ENCODE measurements at places on chromosomes 7 and 10.

DNA sequence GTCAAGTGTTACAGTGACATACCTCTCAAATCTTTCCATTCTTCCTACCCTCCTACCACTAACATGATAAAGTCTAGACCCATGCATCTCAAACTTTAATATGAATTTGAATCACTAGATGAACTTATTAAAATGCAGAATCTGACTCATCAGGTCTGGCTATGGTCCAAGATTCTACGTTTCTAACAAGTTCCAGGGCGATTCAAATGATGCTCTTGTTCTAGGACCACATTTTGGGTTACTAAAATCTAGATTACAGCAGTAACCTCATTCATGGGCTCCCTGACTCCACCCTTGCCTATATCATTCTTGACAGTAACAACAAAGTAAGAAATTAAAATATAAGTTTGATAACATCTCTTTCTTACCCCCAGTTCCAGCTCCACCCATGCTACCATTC is 124.8 kb upstream of the LSM8 start:
- H3K27me3 ChIP-seq, result no peaks in the 10 kb centered on the region
- no peak for DNase-seq
- no peaks in the 10 kb centered on the region for H3K36me3 ChIP-seq
- H3K27ac ChIP-seq, result no peak overlapping the region
- no peaks in the 10 kb centered on the region for H3K4me1 ChIP-seq
- H3K4me3 ChIP-seq, result no peak overlapping the region

DNA sequence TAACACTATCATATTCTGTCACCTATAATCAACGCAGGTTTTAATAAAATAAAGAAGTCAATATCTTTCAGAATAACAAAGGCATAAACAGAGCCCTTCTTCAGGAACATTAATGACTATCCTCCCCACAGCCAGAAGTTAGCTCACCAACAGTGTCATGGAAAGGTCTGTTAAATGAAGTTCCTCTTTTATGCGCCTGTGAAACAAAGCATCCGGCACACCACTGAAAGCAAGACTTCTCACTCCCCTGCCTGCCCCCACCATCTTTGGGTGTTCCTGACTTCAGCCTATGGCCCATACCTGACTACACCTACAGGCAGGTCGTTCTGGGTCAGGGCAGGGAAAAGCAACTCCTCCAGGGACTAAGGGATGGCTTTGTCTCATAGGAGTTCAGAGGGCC is 205.4 kb downstream of the FANK1 start:
- H3K4me1 ChIP-seq, result no peaks in the 10 kb centered on the region
- H3K4me3 ChIP-seq, result no peak overlapping the region
- H3K27me3 ChIP-seq, result no peaks in the 10 kb centered on the region
- no peak overlapping the region for H3K27ac ChIP-seq
- DNase-seq, result peak; percentile 44
- no peaks in the 10 kb centered on the region for H3K36me3 ChIP-seq

DNA sequence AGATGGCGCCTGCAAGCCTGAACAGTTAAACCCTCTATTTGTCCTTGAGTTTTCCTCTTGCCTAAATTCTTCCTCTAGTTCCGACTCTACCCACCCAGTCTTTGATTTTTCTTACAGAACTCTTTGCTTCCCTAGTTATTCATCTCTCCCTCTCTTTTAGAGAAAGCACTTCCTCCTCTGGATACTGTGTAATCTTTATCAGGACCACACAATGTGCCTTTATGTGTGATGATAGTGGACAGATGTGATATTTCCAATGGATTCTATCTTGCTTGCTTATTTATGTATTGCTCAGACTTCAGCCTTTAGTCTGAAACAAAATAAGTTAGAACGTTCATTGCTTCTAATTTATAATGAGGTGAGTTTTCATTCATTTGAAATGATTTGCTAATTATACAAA is 79.5 kb upstream of the CAV2 start:
- no peak for DNase-seq
- H3K27ac ChIP-seq, result no peak overlapping the region
- no peaks in the 10 kb centered on the region for H3K36me3 ChIP-seq
- H3K27me3 ChIP-seq, result no peaks in the 10 kb centered on the region

DNA sequence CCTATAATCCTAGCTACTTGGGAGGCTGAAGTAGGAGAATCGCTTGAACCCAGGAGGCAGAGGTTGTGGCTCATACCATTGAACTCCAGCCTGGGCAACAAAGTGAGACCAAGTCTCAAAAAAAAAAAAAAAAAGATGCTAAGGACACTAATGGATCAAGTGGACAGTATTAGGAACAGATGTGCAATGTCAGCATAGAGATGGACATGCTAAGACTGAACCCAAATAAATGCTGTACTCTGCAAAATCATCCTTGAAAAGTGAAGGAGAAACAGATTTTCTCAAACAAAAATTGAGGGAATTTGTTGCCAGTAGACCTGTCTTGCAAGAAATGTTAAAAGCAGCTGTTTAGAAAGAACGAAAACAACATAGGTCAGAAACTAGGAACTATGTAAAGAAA is 194.5 kb downstream of the USP6NL start:
- no peak overlapping the region for H3K4me3 ChIP-seq
- no peak for DNase-seq
- H3K36me3 ChIP-seq, result no peaks in the 10 kb centered on the region

GRCh38 chr7:130409067-130409711 is 28.9 kb downstream of the CPA1 start:
- no peak overlapping the region for H3K27ac ChIP-seq
- no peaks in the 10 kb centered on the region for H3K27me3 ChIP-seq
- H3K4me1 ChIP-seq, result no peaks in the 10 kb centered on the region
- no peak overlapping the region for H3K4me3 ChIP-seq

DNA sequence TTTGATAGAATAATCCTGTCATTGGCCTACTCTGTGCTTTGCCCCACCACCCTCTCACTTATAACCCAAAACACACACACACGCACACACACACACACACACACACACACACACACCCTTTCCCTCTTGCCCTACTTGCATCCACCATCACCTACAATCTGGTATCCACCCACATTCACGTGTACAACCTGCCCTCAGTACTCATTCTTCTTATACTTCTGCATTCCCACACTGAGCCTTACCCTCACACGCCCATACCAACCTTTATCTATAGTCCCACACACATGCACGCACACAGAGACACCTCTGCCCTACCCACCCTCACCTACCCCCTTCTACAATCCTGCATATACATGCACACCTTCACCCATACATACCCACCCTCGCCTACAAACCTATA is 10.8 kb upstream of the SRI start:
- no peak for DNase-seq
- H3K27me3 ChIP-seq, result no peaks in the 10 kb centered on the region
- H3K4me1 ChIP-seq, result no peaks in the 10 kb centered on the region
- H3K36me3 ChIP-seq, result no peaks in the 10 kb centered on the region
- no peak overlapping the region for H3K27ac ChIP-seq

DNA sequence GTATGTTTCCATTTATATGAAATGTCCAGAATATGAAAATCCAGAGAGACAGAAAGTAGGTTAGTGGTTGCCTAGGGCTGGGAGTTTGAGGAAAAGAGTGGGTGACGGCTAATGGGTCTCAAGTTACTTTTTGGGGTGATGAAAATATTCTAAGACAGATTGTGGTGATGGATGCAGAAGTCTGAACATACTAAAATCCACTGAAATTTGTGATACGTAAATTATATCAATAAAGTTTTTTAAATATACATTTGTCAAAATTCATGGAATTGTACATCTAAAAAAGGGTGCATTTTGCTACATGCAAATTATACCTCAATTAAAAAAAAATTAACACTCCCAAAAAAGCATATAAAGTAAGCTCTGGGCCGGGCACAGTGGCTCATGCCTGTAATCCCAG is 9.4 kb downstream of the DDIT4 start:
- H3K27me3 ChIP-seq, result no peaks in the 10 kb centered on the region
- no peaks in the 10 kb centered on the region for H3K36me3 ChIP-seq
- H3K27ac ChIP-seq, result no peak overlapping the region

DNA sequence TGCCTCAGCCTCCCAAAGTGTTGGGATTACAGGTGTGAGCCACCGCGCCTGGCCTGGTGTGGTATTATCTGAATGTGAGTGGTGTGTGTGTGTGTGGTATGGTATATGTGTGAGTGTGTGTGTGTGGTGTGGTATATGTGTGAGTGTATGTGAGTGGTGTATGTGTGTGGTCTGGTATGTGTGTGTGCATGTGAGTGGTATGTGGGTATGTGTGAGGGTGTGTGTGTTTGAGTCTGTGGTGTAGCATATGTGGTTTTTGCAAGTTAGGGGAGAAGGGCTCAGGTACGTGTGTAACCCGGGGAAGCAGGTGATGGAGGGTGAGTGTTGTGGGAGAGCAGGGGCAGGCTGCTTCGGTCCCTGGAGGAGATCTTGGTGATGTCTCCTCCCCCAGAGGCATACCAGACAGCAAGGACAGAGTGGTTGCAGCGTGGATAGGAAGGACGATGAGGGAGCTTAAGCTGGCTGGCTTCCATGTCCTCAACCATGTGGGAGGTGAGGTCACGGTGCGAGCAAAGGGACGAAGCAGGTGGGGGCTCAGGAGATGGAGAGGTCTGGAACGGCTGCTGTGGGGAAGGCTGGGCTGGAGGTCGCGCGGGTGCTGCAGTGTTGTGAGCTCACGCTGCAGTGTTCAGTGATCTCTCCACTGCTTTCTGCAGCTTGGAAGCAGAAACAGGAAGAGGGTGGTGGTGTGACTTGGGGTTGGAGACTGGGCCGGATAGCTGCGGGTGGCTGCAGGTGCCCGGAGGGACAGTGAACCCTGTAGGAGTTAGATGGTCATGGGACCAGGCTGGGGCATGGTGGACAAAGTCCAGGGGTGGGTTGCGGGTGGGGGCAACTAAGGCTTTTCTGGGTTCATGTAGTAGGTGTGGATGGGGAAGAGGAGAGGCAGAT is 5.0 kb downstream of the ZYX start:
- no peaks in the 10 kb centered on the region for H3K36me3 ChIP-seq
- H3K27ac ChIP-seq, result no peak overlapping the region
- no peaks in the 10 kb centered on the region for H3K27me3 ChIP-seq
- peaks cover 3% of the 10 kb centered on the region for H3K4me1 ChIP-seq
- no peak for DNase-seq

GRCh38 chr10:27437775-27438174 is 66.3 kb upstream of the RAB18 start:
- H3K36me3 ChIP-seq, result no peaks in the 10 kb centered on the region
- no peaks in the 10 kb centered on the region for H3K27me3 ChIP-seq
- H3K4me1 ChIP-seq, result no peaks in the 10 kb centered on the region
- no peak for DNase-seq

DNA sequence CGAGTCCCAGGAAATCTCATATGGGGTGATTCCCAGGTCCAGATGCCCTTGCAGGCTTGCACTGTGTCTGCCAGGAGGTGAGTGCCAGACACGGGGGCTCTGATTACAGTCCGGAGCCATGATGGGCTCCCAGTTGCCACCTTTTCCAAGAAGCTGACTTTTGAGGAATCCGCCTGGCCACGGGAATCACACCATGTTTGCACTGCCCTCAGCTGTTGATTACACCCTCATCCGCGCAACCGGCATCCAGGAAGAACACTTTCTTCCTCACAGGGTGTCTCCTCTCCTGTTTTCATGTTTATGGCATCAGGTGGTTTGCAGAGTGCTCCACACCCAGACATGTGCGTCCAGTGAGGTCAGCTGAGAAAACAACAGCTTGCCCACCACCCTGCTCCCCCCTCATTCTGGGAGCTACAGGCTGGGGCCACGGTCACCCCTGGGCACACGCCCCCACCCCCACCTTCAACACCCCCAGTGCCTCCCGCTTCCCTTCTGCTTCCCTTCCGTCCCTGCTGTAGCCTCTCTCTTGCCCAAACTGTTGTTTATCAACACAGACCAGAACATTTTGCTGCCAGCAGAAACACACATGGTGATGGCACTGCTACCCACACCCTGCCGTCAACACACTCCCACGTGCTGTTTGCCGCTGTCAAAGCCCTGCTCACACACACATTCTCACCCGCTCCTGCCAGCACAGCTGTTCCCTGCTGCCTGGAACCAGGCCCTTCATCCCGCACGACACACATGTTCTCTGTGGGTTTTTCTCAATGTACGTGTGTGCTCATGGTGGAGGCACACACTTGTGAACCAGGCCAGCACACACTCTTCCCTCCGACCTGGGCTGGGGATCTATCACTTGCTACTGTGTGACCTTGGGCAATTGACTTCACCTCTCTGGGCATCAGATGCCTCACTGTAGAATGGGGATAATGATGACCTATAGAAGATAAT is 35.8 kb downstream of the DDIT4 start:
- H3K36me3 ChIP-seq, result no peaks in the 10 kb centered on the region
- H3K27ac ChIP-seq, result no peak overlapping the region
- H3K4me3 ChIP-seq, result no peak overlapping the region

Measured in Karpas-422 (cell line).